NCI-H146 (cell line): ENCODE measurements at places on chromosomes 11 and 22.

- peak; percentile 66 for DNase-seq
Observed at GRCh38 chr11:78338138-78338537, 79.5 kb downstream of the GAB2 start.

- no peak for DNase-seq
Observed at GRCh38 chr11:109641549-109641948, 219.6 kb downstream of the C11orf87 start.

- peak; percentile 99 for DNase-seq
Observed at GRCh38 chr11:64241241-64241490, 271 bp downstream of the FKBP2 start.

DNA sequence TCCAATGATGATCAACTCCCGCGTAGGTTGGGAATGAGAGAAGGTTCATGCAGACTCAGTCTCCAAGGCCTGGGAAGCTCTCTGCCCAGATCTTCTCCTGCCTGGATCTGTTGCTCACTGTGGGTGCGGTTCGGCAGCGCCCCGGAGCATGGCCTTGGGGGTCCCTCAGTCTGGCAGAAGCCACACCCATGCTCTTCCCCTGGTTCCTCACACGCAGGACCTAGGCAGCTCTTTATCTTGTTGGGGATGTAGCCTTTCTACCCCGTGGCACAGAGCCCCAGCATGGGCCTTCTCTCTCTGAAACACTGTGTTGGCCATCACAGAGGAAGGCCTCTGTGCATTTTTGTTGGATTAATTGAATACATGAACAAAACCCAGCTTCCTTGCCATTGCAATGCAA is 1461.6 kb downstream of the BRD1 start:
- DNase-seq: no peak

DNA sequence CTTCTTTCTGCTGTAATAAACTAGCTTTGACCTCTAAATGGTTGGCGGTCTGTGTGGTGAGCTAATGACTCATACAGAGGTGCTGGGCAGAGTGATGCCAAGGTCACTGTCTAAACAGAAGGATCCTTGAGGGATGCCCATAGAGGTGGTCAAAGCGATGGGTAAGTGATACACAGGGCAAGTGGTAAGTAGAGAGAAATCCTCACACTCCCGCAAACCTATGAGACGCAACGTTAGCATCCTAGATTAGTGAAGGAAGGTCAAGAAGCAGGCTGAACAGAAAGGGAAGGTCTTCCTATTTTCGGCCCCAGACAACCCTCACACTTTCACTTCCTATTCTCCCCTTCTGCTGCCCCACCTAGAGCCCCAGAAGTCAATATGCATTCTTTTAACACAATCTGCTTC is 65.6 kb upstream of the SESN3 start:
- DNase-seq: no peak
